ENCODE measurements at places on chromosomes 11 and 22.

- no peak for DNase-seq
Observed at GRCh38 chr11:114061681-114062049, 2.2 kb downstream of the ZBTB16 start.

- no peak for DNase-seq
Observed at GRCh38 chr11:57116654-57117053, 65.1 kb upstream of the LRRC55 start.

DNA sequence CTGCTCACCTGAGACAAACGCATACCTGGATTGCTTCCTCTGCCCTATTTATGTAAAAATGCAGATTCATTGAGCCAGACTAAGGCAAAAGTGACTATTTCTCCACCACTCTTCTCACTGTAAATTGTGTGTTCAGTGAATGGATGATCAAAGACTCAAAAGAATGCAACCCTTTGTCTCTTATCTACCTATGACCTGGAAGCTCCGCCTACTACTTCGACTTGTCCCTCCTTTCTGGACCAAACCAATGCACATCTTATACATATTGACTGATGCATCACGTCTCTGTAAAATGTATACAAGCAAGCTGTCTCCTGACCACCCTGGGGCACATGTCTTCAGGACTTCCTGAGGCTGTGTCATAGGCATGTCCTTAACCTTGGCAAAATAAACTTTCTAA, 418.0 kb upstream of the SYN3 start:
- no peak for DNase-seq

DNA sequence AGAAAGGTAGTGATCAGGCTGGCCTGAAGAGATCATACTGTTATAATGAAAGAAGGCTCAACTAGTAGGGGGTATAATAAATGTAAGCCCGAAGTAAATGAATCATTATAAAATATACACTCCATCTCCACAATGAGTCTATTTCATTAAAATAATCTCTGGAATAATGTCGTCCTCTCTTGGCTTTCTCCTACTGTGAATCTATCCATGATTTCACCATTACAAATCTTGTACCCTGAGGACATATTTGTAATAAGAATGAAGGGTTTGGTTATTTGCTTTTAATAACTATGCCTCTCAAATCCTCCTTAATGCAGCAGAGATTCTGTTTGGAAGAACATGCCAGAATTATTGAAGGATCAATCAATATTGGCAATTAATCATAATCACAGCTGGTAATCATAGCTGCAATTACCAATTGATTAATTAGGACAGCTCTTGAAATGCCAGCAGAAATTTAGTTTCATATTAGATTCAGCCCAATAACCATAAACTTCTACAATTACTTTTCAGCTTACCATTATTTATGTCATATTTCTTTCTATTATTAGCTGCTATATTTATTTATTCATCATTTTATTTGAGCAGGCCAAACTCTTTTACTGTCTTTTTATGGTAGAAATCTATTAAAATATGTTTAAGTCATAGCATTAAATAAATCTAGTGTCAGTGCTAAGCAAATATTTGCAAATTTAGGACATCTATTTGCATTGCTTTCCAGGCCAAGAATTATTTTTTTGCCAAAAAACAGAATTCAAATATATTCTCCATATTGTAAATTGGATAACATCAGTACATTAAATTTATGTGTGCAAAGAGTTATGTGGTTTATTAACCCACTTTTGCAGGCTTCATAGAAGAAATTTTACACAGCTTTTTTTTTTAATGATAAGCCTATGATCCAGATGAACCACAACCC, 588.4 kb upstream of the LRRC4C start:
- no peak for DNase-seq

DNA sequence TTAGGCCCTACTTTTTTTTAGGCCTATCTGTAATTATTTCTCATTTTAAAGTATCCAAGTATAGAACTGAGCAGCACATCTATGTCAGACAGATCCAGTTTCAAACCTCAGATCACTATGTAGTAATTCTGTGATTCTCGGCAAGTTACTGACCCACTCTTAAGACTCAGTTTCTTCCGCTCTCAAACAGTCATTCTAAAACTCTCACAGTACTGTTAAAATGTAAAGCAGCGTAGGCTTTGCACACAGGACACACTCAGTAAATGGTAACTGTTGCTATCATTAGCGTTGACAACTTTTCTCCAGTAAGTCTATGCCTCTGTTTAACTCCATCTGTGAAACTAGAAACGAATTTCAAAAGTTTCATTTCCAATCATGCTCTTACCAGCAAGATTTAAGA, 277.1 kb downstream of the TTC28 start:
- no peak for DNase-seq

DNA sequence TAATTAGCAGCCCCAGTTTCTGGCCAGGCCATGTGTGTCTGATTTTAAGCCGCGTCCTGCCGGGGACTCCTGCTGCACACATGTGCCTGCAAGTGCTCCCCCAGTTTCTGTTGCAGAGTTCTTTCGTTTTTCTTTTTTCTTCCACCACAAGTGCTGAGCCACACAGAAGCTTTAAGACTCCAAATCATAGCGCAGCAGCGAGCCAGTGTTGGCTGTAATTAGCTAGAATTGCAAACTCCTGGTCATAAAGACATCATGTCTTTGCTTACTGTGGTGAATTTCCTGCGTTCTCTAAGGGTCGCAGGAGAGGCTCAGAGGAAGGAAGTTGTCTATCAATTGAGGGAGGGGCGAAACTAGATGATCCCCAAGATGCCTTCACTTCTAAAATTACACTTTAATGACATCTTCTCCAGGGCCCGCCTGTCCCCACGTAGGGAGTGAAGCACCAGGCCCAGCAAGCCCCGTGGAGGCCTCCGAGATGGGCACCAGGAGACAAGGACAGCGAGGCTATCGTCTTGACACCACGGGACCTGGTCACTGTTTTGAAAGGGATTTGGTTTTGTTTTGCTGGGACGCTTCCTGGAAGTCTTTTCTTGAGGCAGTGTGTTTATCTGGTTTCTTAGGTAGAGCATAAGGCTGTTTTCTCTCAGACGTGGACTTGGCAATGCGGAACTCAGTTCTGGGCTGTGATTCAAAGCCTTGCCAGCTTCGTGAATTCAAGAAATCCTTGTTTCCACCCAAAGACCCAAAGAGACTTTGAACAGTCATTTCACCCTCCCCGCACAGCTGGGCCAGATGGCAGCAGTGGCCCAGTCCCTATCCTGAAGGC, 71.8 kb downstream of the UBASH3B start:
- no peak for DNase-seq

GRCh38 chr11:1810761-1811160, 24.0 kb upstream of the SYT8 start:
- DNase-seq, result no peak

GRCh38 chr11:59802639-59803176, 7.9 kb downstream of the MRPL16 start:
- DNase-seq, result no peak

- no peak for DNase-seq
Observed at GRCh38 chr22:42696331-42696967, 24.2 kb downstream of the A4GALT start.
